Transverse colon (tissue), 4 donors: ENCODE measurements at places on chromosomes 6 and 20.

DNA sequence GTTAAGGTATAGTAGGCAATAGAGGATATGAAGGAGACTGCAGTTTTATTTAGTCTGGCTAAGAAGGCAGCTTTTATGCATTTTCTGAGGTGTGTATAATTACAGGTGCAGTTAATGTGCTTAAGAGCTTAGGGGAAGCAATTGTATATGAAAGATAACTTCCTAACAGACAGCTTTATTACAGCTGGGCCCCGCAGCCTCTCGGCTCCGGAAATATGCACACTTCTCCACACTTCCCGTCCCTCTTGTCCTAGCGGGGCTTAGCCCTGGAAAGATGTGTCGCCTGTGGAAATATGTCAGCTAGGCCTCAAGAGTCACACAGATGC, 178.4 kb upstream of the ARID1B start:
- no peak for DNase-seq

- DNase-seq: no peak
Observed at GRCh38 chr20:10596710-10597121, 77.1 kb downstream of the JAG1 start.

DNA sequence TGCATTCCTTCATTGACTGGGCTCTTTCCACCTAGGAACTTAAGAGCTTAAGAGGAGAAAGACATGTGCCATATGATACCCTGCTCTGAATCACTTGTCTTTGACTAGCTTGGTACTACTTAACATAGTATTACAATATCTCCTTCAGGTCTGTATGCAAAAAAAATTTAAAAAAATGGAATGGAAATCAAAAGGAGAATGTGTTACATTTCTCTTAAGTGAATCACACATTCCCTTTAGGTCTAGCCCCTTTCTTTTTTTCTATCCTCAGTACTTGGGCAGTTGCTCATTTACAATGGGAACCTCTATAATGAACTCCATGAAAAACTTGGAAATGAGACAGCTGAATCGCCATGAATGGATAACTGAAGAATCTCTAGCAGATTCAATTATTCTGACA, 53.8 kb downstream of the SLC35F1 start:
- DNase-seq: no peak

DNA sequence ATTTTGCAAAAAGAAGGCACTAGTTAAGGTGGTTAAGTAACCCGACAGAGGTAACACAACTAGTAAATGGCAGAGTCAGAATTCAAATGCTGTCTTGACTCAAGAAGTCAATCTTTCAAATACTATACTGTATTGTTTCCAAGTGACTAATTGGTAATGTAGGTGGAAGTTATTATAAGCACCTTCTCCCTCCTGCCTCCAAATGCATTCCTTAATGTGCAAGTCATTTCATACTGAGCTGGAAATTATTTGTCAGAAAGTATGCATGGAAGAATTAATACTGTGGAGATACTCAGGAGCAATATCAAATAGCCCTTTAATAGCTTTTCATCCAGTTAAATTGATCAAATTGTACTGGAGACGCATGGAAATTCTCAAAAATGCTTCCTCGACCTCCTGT, 579.1 kb downstream of the DOK5 start:
- no peak for DNase-seq

GRCh38 chr20:2820084-2820895, 4.1 kb downstream of the TMEM239 start:
- no peak for DNase-seq

DNA sequence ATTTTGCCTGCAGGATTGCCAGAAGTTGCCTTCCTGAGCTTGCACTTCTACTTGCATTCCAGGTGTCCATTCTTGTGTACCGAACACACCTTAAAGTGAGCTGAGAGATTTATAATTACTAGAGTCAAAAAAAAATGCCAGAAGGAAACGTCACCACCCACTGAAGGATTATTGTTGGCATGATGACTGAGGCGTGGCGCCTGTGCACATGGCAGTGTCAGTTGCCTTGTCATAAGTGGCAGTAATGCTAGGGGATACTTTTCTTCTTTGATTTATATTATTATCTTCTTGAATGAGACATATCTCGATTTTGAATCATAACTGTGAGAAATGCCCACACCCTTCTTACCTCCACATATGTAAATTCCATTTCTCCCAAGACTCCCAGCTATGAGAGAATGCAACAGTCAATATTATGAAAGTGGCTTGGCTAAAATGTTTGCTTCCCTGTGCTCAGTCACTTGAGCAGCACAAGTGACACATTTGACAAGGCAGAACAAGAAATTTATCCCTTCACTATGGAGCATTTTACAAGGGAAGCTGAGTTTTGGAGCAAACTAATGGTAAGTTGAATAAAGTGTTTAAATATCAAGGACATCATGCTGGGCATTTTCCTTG, 149.5 kb upstream of the SASH1 start:
- peak; percentile 73 for DNase-seq

DNA sequence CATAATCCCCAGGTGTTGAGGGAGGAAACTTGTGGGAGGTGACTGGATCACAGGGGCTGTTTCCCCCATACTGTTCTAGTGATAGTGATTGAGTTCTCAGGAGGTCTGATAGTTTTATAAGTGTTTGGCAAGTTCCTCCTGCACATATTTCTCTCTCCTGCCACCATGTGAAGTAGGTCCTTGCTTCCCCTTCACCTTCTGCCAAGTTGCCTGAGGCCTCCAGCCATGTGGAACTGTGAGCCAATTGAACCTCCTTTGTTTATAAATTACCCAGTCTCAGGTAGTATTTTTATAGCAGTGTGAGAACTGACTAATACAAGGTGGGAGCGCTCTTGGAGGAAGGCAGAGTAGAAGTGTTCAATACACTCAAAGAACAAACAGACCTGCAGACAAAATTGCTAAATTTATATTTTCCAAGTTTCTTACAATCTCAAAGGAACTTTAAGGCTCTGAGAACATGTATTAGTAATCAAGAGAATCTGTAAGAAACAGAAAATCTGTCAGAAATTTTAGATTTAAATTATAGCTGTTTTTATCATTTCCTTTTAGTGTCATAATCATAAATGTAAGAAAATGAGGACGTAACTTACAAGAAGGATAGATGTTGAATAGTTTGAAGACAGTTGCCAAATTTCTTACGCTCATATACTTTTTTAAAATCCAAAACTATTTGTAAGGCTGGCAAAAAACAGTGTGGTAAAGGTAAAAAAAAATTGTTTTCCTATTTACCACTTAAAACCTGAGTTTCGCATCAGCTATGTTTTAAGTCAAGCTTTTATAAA, 77.7 kb downstream of the ASCC3 start:
- no peak for DNase-seq

- no peak for DNase-seq
Observed at GRCh38 chr6:136477548-136477947, 72.7 kb downstream of the MAP7 start.

DNA sequence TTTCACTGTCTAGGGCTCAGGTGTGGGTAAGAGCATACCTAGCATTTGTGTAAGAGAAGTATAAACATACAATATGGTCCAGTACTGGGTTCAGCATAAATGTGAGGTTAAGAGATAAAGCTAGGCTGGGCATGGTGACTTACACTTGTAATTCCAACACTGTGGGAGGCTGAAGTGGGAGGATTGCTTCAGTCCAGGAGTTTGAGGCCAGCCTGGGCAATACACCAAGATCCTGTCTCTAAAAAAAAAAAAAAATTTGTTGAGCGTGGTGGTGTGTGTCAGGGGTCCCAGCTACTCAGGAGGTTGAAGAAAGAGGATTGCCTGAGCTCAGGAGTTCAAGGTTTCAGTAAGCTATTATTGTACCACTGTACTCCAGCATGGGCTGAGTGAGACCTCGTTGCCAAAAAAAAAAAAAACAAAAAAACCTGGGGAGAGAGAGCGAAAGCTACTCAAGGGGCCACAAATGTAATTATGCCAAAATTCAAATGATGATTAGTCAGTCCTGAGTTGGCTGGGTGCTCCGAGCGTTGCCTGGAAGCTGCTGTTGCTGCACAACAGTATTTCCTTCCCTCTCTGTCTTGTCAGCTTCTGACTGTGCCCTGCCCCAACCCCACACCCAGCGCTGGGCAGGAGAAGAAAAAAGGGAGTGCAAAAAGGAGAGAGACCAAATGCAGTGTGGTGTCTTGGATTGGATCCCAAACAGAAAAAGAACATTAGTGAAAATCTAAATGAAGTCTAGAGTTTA, 24.0 kb downstream of the CMTR1 start:
- DNase-seq: no peak

DNA sequence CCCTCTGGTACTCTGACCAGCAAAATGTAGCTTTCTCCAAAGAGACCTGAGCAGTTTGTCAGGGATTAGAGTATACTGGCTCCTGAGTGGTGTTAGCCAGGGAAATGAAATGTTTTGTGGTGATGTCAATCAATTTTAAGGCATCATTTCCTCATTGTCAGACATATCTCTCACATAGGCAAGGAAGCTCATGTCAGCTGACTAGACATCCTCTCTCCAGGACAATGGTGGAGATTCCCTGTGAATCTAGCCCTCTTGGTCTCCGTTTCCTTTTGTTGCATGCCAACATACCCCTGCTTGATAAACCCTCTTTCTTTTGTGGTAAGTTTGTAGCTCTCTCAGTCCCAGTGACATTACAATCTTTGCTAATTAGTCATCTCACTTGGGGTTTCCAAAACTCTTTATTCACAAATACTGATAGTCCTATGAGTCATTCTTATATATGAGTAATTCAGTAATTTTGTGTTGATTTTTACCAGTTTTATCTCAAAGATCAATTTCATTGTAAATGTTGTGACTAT, 135.6 kb upstream of the PTPRK start:
- DNase-seq: no peak

- peak; percentile 25 for DNase-seq
Observed at GRCh38 chr6:142542704-142543233, 241.0 kb downstream of the ADGRG6 start.

- DNase-seq: peak; percentile 69
Observed at GRCh38 chr6:39347906-39348585, 25.5 kb upstream of the KCNK16 start.

DNA sequence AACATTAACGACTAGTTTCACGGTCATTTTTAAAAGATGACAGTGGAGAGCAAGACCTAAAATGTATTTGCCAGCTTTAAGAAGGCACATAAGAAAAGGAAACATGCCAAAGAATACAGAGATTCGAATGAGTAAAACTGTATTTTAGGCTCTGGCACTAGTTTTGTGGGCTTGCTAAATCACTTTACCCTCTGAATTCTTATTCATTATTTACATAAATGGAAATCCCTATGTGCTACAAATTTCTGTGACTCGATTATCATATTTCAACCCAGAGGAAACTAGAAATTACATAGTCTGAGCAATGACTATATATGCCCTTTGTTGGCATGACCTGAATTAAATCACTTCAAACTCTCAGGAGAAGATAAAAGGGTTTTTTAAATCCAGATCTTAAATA, 441.7 kb upstream of the RNF217 start:
- no peak for DNase-seq

- no peak for DNase-seq
Observed at GRCh38 chr20:21569586-21569985, 55.7 kb upstream of the NKX2-2 start.

DNA sequence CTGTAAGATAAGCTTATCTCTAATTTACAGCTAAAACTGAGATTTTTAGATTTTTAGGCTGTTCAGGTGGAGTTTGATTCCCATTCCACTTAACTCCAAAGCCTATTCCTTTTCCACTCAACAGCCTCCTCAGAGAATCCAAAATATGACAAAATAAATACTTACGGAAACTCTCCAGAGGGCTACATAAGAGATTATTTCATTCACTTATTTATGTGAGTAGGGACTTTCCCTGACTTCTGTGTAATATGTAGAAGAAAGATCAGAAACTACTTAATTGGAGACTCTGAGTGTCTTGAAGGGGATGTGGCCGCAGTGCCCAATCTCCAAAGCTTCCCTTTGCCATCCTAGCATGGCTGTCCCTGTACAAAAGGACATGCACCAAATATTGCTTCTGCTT, 72.1 kb upstream of the ISM1 start:
- DNase-seq: no peak

DNA sequence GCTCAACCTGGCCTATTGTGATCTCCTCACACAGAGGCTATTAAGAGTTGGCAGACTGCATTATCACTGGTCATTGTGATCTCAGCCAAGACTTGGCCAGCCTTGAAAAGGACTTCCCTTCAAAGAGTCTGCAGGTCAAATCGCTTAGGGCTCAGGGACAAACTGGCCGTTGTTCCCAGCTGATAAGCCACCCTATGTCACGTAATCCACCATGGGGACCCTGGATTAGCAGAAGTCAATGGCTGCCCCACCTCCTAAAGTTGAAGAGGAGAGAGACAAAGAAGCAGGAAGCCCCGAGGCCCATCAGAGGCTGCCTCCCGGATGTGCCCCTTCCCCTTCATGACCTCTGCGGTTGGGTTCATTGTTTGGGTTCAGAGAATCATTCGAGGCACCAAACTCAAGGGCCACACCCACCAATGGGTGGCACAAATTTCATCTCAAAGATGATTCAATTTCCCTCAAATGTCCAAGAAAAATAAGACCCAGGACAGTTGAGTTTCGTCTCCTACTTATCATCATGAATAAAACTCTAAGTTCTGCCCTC, 56.6 kb downstream of the BPIFB1 start:
- DNase-seq: no peak

GRCh38 chr6:21423106-21423854, 170.3 kb upstream of the SOX4 start:
- no peak for DNase-seq

- DNase-seq: no peak
Observed at GRCh38 chr6:21188505-21189223, 404.9 kb upstream of the SOX4 start.

DNA sequence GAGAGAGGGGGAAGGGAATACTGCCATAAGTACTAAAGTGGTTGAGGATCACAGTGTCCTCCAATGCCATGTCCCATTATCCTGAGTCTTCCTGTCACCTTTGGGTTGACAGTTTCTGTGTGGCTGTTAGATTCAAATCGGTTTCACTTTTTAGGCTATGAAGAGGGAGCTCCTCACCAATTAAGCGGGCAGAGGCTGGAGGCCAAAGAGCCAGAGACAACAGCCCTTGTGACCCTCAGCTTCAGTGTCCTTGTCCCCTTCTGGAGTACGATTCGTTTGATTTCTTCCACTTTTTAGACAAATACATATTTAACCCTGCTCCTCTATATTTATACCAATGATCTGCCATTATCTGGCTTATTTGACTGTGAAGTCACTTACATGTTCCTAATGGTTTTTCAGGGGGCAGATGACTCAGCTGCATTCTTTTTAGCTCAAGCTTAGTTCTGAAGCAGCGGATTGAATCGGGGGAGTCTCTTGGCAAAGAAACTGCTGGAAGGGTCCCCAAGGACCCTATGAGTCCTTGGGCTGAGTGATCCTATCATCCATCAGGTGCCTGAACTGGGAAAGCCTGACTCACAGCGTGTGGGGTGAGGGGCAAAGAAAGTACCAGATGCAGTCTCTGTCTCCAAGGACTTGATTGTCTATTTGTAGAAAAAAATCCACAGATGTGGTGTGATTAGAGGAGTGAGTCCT, 18.2 kb downstream of the FERMT1 start:
- DNase-seq: no peak
